GM12864 (cell line): ENCODE measurements at places on chromosomes 1 and 21.

DNA sequence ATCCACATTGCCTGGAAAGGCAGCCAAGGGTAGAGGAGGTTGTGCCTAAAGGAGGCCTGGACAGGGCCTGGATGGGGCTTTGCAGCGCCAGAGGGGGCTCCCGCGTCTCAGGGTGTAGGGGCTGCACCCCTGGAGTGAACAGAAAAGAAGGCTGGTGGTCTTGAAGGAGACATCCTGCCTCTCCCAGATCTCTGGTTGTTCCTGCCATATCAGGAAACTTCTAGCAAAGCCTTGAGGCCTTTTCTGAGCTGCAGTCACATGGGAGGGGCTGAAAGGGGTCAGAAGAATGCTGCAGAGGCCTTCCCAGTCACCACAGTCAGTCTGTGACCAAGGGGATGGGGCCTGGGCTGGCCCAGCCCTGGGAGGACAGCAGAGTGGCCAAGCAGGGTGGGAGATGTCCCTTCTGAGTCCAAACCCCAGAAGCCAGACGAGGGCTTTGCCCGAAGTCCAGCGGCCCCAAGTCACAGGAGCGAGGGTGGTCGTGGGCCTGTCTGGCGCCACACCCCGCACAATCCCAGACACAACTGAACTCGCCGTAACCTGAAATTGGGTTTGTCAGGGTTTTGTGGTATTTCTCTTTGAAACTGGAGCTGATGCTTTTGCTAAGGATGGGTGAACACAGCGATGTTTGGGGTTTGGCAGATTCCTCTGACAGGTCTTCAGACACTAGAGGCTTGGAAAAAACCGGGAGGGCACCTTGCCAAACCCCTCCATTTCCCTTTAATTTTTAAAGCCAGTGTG is 29.6 kb downstream of the SIM2 start:
- no peak for DNase-seq

DNA sequence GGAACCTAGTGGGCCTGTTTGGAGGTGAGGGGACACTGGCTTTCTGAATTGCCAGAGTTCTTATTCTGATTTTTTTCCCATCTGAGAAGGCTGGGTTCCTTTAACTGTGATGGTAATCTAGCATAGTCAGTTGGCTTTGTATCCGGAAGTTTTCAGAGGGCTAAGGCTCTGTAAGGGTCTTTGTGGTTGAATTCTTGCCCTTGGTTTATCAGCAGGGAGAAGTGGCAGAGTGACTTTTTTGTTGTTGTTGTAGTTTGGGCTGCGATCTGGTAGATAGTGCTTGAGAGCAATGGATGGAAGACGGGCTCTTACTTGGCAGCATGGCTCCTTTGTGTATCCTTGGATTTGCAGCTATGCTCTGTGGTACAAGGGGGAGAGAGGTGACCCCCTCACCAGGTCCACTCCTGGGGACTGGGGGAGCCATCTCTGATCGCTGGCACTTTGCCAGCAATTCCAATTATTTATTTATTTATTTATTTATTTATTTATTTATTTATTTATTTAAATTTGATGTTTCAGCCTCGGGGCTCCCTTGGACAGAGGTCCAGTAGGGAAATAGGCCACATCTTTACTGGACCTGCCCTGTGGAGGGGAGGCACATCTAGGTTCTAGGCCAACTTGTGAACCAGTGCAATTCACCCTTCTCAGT is 18.5 kb downstream of the TCP10L start:
- no peak for DNase-seq

- no peak for DNase-seq
Observed at GRCh38 chr1:15762546-15762945, 4.0 kb downstream of the FBLIM1 start.

DNA sequence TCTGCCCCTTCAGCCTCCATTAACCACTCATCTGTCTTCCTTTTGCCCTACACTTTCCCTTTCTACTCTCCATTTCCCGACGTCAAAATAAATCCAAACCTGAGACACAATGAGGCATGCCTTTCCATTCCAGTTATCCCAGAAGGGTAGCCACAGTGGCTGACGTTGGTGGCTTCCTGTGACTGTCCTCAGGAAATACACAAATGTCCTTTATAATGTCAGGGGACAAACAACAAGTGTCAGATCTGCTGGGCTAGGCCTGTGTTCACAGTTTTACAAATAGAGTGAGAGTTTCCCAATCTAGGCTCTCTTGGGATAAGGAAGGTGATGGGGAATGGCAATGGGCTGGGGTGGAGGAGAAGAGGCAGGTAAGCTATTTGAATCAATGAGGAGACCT is 135.3 kb downstream of the BRINP2 start:
- no peak for DNase-seq

- DNase-seq = no peak
Observed at GRCh38 chr1:205335692-205336091, 14.1 kb upstream of the NUAK2 start.

- no peak for DNase-seq
Observed at GRCh38 chr21:15522148-15522547, 207.6 kb upstream of the USP25 start.

- no peak for DNase-seq
Observed at GRCh38 chr1:162003061-162003829, 20.4 kb downstream of the OLFML2B start.

DNA sequence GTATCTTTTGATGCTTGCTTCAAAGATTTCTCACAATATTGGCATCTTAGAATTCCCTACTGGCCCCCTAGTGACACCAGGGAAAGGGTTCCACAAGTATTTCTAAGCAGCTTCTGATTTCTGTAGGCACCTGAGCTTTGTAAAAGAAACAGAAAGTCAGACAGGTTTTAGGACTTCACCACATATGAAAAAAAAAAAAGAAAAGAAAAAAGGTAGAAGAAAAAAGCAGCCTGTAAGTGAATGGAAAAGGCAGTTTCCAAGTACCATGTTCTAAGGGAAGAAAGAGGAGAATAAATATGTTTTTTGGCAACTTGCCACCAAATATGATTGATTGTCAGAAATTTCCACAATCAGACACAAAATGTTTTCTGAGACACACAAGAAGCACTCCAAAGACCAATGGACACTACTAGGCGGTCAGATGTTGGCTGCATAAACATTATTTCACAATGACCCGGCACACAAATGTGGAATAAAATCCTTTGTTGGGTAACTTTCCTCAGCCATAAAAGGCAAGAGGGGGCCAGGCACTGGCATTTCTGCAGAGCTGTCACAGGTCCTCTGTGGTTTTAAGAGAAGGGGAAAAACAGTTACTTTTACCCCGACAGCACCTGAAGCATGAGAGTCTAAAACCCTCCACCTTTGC is 12.7 kb upstream of the CPLANE2 start:
- DNase-seq = no peak

GRCh38 chr1:40256401-40257084 is 1.5 kb upstream of the ZMPSTE24 start:
- no peak for DNase-seq

GRCh38 chr21:38503583-38503982 is 5.3 kb upstream of the ERG start:
- no peak for DNase-seq

GRCh38 chr21:44892536-44893277 is 19.2 kb upstream of the PTTG1IP start:
- DNase-seq = no peak

DNA sequence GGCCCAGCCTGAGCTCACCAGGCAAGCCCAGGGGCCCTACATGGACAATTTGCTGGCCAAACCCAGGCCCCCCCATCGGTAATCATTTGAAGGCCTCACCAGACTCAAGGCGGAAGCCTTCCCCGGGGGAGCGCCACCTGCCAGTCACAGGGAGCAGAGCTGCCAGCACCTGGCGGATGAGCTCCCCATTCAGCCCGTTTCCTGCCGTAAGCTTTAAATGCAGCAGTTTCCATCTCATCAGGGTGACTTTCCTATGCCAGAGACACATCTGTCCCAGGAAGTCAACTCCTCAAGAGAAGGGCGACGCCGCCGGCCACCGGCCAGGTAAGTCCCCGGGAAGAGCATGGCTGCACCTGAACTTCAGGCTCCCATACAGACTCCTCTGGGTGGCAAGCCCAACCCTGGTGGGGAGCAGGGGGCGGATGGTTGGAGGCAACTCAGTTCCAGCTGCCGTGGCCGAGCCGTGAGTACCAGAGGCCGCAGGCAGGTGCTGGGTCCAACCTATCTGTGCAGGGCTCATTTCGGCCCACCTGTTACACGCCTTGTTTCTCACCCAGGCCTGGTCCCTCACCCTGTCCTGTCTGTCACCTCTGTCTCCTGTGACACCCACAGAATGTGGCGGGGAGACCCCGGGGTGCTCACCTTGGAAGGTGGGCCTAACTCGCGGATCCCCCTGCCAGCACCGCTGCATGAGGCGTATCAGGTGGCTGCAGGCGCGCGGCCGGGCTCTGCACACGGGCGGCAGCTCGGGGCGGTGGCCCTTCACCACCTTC is 20.7 kb downstream of the RIPK4 start:
- no peak for DNase-seq

GRCh38 chr1:228405200-228405978 is 1.2 kb downstream of the TRIM11 start:
- no peak for DNase-seq

DNA sequence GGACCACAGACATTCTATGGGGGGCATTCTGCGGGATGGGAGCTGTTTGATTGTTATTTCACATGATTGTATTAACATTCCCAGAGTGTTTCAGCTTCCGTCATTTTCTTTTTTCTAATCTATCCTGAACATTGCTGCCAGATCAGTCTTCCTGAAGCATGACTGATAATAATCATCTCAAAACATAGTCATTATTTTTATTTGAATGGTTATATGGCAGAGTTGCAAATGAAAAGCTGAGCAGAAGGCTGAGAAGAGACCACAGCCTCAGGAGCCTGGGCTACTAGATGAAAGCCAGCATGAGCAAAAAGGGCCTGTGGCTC is 109.0 kb downstream of the ERG start:
- no peak for DNase-seq

DNA sequence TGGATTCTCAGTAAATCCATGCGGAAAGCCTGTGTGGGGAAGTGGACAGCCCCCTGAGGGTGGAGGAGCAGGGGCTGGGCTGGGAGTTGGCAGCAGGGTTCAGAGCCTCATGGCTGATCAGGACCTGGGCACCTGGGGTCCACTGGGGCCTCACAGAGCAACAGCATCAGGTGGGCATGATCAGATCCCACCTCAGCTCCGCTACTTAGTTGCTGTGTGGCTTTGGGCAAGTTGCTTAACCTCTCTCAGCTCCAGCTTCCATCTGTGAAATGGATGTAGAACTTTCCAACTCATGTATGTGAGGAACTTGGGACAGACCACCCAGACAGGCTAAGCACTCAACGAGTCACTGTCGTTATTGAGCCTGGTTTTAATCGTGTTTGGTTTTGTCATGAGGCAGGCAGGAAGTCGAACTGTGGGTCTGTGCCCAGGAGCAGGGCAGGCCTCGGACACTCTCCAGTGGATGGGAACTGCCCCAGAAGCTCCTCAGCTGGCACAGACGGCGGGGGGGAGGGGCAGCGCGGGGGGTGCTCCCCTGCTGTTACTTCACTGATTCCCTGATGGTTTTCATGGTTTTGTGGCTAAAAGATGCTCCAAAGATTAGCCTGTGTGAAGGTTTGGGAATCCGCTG is 155.8 kb upstream of the TMEM51 start:
- no peak for DNase-seq

DNA sequence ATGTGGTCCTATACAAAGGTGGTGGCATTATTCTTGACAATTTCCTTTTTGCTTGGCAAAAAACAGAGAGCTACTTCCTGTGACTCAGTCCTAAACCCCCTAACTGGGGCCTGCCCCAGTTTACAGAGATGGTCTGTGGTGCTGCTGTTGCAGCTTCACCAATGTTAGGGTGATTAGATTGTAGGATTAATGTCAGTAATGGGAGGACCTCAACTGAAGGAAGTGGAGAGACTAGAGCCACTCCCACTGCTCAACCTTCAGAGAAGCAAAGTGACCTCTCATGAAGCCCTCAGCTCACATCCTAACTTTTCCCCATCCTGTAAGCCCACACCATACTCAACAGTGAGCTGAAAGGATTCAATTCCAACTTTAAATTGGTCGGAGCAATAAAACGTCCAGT is 3.6 kb downstream of the S100A6 start:
- DNase-seq = no peak

- no peak for DNase-seq
Observed at GRCh38 chr1:233252441-233252840, 43.1 kb downstream of the PCNX2 start.

GRCh38 chr1:149931212-149931790 is 3.7 kb upstream of the SF3B4 start:
- DNase-seq = no peak

- no peak for DNase-seq
Observed at GRCh38 chr1:30446095-30446494, 277.3 kb downstream of the MATN1 start.

GRCh38 chr1:116415699-116416533 is 42.9 kb downstream of the ATP1A1 start:
- no peak for DNase-seq

GRCh38 chr1:151501474-151501873 is 9.7 kb upstream of the CGN start:
- no peak for DNase-seq

DNA sequence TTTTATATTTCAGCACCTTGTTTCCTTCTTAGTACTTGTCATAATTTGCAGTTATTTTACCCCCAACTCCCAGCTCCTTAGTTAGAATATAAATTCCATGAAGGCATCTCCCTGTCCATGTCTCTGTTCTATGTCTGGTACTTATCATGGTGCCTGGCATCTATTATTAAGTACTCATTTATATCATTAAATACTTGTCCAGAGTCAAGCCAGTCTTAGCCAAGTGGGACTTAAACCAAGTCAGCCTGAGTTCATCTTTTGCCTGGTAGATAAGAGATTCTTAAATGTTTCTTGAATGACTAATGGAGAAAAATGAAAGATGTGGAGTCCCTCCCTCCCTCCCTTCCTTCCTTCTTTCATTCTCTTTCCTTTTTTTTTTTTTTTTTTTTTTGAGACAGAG is 9.4 kb downstream of the SLC25A44 start:
- DNase-seq = no peak

DNA sequence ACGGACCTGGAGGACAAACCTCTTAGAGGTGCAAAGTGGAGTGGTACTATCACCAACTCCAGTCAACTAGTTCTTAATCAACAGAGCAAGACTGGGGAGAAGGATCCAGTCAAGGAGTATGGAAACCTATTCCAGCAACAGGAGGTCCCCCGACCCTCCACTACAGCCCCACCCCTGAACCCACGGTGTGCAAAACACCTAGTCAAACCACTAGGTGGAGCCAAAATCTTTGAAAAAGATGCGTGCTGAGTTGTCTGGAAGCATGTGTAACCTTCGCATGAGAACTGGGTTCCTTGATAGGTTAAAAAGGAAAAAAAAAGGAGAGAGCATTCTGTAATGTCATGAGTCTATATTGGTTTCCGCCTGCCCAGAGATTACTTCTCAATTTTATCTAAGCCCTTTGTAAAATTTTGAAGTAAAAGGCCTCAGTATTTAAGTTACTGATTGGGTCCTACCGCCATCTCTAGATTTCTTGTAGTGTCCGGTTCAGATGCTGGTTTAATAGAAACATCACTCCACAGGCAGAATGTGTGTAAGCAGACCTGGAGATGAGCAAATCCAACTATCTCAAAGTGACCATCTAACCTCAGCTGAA is 81.9 kb upstream of the HAO2 start:
- DNase-seq = peak; percentile 8
